ENCODE measurements at places on chromosomes 1 and 21.

DNA sequence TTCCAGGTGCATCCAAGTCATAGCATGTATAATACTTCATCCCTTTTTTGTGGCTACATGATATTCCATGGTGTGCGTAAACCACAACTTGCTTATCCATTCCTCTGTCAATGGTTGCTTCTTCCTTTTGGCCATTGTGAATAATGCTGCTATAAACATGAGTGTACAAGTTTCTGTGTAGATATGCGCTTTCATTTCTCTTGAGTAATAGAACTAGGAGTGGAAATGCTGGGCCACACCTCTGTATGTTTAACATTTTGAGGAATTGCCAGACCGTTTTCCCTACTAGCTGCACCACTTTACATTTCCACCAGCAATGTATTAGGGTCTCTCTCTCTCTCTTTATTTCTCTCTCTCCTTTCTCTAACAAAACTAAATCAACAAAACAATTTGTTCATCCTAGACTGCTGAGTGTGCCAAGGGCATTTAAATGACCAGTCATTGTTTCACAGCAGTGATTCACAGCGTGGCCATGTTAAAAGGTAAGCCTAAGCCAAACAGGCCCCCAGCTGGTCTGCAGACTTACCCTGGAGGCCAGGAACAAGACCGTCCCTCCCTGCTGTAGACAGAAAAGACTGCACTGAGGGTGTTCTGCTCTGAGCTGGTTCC lies 53.2 kb upstream of the LYST start:
- DNase-seq = peak; percentile 70

- DNase-seq = no peak
Observed at GRCh38 chr21:46532080-46532479, 72.8 kb downstream of the S100B start.

DNA sequence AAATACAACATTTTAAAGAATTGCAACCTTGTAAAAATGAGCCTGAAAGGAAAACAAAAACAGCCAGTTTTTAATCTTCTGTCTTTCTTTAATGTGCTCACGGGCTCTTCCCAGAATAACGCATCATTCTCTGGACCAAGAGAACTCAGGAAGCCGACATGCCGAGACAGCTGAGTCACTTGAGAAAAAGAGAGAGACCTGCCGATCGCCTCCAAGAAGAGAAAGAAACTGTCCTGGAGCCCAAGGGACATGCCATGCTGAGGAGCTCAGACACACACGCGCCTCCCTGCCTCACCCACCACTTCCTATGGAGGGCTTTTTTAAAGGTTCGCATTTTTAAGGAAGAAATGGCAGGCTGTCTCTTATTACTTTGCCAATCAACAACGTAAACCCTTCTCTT lies 176.4 kb downstream of the ZNF281 start:
- DNase-seq = peak; percentile 85

DNA sequence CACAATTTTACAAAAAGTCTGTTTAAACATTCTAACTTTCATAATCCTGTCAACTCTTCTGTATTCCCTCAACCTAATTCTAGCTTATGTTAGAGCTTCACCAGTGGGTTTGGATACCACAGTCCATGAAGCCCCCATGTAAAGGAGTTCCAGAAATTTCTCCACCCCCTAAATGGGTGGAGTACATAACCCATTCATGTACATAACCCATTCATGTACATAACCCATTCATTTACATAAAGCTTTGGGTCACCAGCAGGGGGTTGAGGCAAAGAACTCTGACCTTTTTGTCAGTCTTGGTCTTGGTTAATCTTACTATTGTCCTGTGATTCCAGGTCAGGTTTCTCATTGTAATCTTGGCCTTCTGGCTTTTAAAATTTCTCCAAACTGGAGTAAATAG lies 61.6 kb downstream of the SMYD2 start:
- no peak for DNase-seq

- DNase-seq = peak; percentile 67
Observed at GRCh38 chr1:31937300-31938183, 626 bp downstream of the PTP4A2 start.

- no peak for DNase-seq
Observed at GRCh38 chr1:205122489-205122882, 708 bp upstream of the RBBP5 start.

- DNase-seq = no peak
Observed at GRCh38 chr1:231719485-231720183, 93.0 kb downstream of the DISC1 start.

GRCh38 chr1:14921057-14921456 lies 232.5 kb upstream of the TMEM51 start:
- DNase-seq = no peak

All from fibroblast of skin of abdomen (primary cell).